ENCODE measurements at places on chromosomes 3 and 15. TPM values are rescaled to one million over a fixed set of nuclear protein-coding genes. Genes with fewer than 3 reads are reported as not detected.

TLR9 gene
- total RNA-seq: not detected

ITPKA gene
- 2.0 TPM for total RNA-seq

ZNF860 gene
- 0.90 TPM for total RNA-seq

EIF4A2 gene
- 141 TPM for total RNA-seq

CCDC39 gene
- not detected for total RNA-seq

CNTN6 gene
- not detected for total RNA-seq

ALDH1A3 gene
- total RNA-seq: 18.9 TPM

EAF1 gene
- 15.5 TPM for total RNA-seq

RGMA gene
- total RNA-seq: 0.22 TPM

COX17 gene
- total RNA-seq: 128 TPM

ERICH6 gene
- not detected for total RNA-seq

CIB2 gene
- 26.6 TPM for total RNA-seq

CASR gene
- not detected for total RNA-seq

CEP19 gene
- total RNA-seq: 2.8 TPM

C3orf22 gene
- total RNA-seq: not detected

LSAMP gene
- total RNA-seq: 0.04 TPM

ISG20 gene
- total RNA-seq: 39.6 TPM

KBTBD13 gene
- total RNA-seq: not detected

TNFAIP8L3 gene
- total RNA-seq: 16.4 TPM

CCDC12 gene
- total RNA-seq: 59.8 TPM

ABI3BP gene
- total RNA-seq: 1.2 TPM

NRG4 gene
- 1.3 TPM for total RNA-seq

P2RY12 gene
- not detected for total RNA-seq

Measured in A549 treated with ZK216348 at 1 μM for 4 hours (cell line).